Amniotic epithelial cell (primary cell): ENCODE measurements at places on chromosomes 4 and X.

GRCh38 chr4:10006231-10006600, 15.1 kb downstream of the SLC2A9 start:
- DNase-seq = no peak

DNA sequence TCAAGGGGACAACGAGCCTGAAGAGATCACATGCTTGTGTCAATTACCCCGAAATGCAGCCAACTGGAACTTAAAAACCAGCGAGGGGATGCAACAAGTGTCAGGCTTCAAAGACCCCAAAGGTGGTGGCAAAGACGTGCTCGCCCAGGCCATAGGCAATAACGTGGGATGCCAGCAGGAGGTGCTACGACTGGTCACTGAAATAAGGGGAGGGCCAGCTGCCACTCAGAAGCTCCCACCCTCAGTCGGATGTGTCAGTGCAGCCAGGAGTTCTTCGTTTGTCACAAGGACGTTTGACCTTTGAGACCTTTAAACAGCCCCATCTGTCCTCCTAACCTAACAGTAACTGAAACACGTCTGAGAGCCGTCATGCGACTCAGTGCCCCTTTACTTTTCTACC, 556.8 kb upstream of the PCDH10 start:
- DNase-seq = no peak

- DNase-seq = peak; percentile 25
Measured at GRCh38 chr4:142331646-142332045, 514.5 kb downstream of the INPP4B start.

DNA sequence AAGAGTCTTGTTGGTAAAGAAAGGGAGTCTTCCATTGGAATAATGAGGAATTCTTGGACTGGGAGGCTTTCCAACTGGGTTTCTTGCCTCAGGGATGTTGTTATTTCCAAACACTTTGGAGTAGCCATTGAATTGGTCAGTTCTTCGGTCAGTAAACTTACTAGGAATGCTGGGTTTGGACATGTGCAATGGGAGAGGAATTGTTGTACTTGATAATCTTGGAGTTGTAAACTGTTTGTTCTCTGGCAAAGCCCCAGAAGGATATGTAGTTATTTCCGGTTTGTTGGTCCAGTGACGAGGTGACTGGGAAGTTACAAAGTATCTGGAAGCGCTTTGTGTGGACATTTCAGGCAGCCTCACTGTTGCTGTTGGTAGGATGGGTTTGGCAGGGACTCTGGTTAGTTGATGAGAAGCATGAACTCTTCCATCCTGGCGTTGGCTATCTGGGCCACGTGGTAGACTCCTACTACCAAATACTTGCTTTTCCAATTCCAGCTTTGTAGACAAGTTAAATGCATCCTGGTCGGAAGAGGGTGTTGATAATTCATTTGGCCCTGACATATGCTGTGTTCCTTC, 25.9 kb downstream of the MXRA5 start:
- no peak for DNase-seq

- DNase-seq = no peak
Measured at GRCh38 chr4:88452912-88453311, 4.0 kb upstream of the HERC5 start.

DNA sequence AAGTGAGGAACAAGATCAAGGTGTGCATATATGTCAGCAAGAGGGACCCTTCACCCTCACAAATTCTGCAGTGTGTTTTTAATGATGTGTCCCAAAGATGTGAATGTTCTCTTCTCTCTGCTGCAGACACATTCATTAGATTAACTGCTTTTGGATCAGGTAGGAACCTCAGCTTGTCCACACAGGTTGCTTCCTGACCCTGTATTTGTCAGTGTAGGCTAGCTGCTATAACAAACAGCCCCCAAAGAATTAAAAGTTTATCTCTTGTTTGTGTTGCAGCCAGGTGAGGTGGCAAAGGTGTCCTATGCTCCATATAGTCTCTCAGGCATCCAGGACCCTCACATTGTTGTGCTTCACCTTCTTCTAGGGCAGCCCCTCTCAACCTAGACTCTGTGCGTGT, 17.8 kb downstream of the XG start:
- no peak for DNase-seq
